ENCODE measurements at places on chromosomes 11 and 22.

GRCh38 chr11:20303391-20303965 is 60.0 kb upstream of the HTATIP2 start:
- DNase-seq, result no peak

DNA sequence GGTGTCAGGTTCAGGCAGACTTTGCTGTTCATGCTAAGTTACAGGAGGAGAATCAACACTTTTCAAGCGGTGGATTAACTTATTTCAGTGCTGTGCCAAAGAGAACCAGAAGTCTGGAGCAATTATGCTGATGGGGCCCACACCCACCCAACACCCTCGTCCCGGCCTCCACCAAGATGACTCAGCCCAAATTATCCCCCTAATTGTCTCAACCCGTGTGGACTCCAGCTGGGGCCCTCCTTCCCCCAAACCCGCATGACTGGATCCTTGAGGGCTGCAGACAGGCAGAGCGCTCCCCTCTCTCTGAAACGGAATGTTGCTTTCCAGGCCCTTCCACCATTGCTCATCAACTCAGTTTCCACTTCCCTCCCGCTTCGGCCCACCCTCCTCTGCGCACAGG is 34.6 kb upstream of the MN1 start:
- DNase-seq, result no peak

- no peak for DNase-seq
These were observed 85.0 kb upstream of the SC5D start for GRCh38 chr11:121207485-121208115.

DNA sequence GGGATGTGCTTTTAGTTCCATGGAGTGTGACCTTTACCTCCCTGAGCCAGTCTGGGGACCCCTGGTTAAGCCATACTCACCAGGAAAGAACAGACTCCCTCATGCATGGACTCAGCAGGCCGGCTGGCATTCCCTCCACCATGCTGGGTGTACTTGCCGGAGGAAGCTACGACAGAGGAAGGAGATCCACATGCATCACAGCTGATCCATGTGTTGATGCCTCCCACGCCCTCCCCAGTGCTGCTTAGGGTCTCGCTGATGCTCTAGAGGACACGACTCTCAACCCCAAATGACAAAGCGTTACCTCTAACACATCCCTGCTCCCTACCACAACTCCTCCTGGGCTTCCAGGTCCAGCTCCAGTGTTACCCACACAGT is 39.8 kb downstream of the GAB4 start:
- DNase-seq, result no peak

- no peak for DNase-seq
These were observed 64.5 kb upstream of the PHOX2A start for GRCh38 chr11:72308226-72309073.

- DNase-seq, result peak; percentile 70
These were observed 144.6 kb upstream of the RASSF10 start for GRCh38 chr11:12864316-12865156.

Data from right renal pelvis (tissue), 4 donors.